ENCODE measurements at places on chromosomes 3 and 15.

DNA sequence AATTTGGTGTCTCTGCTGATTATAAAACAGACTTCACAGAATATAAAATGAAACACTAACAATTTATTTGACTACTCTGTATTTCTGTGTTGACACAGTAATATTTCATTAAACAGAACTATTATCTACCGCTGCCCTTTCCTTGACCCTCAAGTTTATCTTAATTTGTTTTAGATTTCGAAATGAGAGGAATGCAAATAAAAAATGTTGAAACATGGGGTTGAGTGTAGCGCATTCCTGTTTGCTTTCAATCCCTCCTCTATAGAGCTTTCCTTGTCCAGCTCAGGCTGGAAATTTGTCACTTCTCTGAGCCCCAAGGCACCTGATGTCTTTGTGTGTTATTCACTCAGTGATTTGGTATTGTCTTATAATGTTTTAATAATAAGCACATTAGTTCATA, 550.2 kb downstream of the ZBBX start:
- no peak for DNase-seq

- no peak for DNase-seq
Measured at GRCh38 chr3:49901366-49902339, 2.0 kb downstream of the MST1R start.

DNA sequence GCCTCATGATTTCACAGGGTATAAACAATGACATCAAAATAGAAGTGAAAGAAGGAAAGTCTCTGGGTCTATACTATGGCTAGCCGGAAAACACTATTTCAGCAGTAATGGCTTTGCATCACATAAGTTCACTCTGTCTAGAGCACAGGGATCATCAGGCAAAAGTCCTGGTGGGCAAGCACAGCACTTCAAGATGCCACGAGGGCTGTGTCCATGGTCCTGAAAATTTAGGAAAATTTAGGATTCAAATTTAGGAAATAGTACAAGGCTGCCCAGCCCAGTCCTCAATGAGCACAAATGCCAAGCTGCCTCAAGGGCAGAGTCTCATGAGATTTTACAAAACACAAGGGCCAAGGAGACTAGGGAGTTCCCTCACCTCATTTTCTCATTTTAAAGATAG, 54.1 kb downstream of the RORA start:
- no peak for DNase-seq

- no peak for DNase-seq
Measured at GRCh38 chr3:145457825-145458552, 703.0 kb downstream of the PLOD2 start.

DNA sequence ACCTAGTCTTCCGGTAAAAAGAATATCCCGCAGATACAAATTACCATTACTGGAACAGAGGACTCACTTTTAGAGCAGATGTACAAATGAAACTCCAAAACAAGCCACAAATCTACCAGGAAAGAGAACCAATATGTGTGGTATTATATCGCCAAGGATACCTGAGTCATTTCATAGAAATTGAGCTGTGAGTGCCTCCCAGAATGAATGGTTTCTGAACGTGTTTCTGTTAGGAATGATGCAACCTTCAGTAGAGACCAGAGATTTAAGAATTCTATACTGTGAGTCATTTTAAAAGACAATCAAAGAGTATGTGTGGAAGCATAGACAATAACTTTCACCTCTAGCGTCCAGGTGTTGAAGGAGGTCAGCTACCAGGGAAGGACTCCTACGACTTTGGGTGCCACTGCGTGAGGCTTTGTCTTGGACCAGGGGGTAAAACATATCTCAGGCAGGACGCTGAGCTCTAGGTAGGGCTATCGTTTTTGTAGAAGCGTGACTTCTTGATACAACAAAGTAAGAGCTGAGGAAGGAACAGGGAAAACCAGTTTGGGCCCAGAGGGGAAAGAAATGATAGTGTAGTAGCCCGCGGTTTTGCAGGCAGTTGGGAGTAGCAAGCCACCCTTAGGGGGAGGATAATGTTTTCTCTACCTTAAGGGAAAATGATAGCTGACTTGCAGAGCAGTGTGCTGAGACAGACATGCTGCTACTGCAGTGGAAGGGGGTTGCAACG, 210.4 kb downstream of the TP63 start:
- DNase-seq = no peak

DNA sequence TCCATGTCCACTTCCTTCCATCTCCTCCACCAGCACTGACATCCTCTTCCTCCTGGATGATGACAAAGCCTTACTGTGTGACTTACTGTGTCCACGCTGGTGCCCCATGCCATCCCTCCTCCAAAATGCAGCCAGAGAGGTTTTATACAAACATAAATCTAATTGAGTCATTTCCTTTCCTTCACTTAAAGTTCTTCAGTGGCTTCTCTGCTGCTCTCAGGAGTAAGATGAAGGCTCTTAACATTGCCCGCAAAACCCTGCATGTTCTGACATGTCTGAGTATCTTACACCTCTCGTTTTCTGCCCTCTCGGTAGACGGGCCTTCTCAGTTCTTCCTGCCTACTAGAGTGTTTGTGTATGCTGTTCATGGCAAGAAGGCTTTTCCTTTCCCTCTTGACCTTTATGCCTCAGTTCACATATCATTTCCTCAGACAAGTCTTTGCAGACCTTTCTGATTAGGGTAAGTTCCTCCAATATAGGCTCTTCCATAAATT, 175.5 kb downstream of the CFAP20DC start:
- DNase-seq = no peak

GRCh38 chr15:88249220-88249619, 7.3 kb downstream of the NTRK3 start:
- no peak for DNase-seq

DNA sequence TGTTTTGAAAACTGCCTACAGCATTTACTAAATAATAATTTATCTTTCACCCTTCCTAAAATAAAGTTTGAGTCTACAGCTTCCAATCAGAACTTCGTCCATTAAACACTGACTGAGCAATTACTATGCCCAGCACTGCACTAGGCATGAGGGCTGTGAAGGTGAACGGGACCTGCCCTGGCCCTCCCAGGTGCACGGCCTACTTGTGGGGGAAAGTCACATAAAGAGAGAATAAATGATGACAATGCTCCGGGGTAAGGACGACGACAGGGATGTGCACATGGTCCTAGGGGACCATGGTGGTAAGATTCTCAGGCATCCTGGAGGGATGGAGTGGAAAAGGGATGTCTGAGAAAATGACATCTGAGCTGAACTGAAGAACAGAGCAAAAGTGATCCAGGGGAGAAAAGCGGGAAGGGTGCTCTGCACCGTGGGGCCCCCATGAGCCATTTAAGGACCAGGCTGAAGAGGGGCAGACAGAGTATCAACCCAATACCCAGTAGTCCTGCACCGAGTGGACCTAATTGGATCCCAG, 11.5 kb downstream of the PLA2G4F start:
- DNase-seq = no peak

DNA sequence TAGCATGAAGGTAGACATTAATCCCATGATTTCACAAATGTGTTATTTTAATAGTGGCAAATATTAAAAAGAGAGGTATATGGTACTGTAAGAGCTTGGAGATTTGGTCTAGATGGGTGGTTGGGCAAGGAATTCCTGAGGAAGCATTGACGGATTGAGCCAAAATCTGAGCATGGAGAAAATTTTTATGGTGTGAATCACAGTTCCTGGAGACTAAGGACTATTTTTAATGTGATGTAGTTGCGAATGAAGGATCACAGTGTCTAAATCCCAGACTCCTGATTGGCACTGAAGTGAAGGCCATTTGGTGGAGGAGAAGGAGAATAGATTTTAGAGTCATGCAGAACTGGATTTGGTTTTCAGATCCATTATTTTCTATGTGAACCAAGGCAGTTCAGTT, 188.7 kb upstream of the FEZF2 start:
- DNase-seq = no peak

- DNase-seq = no peak
Measured at GRCh38 chr3:124941771-124942170, 7.2 kb upstream of the MUC13 start.

- DNase-seq = no peak
Measured at GRCh38 chr15:31237043-31237324, 89.7 kb upstream of the KLF13 start.

All from dorsolateral prefrontal cortex (tissue), 122 donors.